ENCODE measurements at places on chromosomes 3 and 15.

GRCh38 chr3:116300226-116300625 lies 145.1 kb downstream of the LSAMP start:
- no peak for DNase-seq

- no peak for DNase-seq
Observed at GRCh38 chr3:129121016-129121791, 400 bp downstream of the RAB43 start.

DNA sequence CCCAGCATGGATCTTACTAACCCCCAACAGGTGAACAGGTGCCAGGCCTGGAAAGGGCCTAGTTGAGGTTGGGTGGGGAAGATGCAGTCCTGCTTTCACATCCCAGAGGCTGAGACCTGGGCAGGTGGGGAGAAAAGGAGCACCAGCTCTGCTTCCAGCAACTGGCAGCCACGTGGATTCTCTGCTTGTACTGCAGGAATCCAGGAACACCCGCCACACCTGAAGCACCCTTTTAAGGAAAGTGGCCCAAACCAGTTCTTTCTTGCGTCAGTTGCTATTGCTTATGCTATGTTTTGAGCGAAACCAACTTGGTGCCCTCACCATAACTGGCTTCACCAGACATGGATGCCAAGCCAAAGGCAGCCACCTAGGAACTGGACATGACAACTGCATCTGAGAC lies 28.1 kb upstream of the NEO1 start:
- DNase-seq, result no peak

GRCh38 chr3:194573680-194574437 lies 59.4 kb downstream of the TMEM44 start:
- DNase-seq, result no peak

DNA sequence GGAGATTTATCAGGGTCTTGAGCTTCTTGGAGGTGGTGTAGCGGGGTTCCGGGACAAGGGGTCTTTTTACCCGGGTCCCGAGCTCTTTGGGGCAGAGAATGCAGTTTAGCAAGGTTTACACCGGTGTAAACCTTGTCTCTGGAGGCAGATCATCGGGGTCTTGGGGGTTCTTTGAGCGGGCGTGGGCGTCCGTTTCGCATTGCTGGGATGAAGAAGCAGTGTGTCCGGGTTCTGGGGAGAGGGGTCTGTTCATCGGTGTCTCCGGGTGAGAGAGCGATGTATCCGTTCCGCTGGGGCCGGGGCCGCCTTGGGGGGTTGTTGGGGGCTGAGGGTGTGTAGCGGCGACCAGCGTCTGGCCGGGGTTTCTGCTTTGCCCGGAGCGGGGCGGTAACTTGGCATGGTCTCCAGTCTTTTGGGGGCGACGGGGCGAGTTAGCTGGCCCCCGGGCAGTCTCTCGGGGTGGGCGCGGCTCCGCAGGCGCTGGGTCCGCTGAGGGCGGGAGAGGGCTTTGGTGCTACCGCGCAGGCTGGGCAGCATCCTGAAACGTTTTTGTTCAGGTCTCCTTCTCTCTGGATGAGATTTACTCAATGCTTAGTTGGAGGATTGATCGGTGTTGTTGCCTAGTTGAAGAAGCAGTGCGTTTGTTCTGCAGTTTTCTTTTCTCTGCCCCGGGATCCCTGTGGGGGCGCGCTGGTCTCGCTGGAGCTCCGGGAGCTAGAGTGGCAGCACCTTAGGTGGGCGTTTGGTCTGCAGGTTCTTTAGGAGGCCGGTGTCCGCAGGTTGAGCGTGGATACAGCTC lies 843 bp downstream of the GLCE start:
- DNase-seq, result peak; percentile 75

GRCh38 chr3:46423588-46423987 lies 16.5 kb downstream of the CCRL2 start:
- DNase-seq, result no peak

- DNase-seq, result peak; percentile 1
Observed at GRCh38 chr3:14179114-14179465, 473 bp downstream of the LSM3 start.

DNA sequence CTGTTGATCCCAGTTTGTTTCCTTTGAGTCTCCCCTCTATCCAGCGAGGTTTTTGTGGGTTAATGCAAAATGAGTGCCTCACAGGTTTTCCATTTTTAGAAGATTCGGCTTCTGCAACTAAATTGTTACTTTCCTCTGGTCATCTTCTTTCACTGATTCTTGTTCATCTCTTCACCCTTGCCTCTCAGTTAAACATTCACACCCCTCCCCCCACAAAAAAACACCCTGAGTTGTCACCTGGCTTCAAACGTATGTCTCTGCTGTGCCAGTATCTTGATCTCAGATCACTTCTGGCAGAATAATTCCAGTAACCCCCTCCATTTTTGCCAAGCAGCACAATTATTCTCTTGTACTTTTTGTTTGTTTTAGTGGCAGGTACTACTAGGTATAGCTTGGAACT lies 12.3 kb upstream of the CLDN16 start:
- no peak for DNase-seq

DNA sequence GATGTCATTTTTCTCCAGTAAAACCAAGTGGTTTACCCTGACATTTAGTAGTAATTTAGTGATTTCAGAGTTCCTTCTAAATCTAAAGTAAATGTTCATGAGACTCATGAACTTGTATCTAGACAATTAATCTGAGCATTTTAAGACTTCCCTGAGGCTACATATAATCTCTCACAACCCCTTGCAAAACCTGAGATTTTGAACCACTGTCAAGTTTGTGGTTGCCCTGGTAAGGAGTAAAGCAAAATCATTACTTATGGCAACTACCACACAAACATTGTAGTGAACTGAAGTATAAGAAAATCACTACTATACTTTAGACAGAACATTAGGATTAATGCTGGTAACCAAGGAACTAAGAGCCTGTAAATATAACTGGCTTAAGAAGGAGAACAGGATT lies 370.2 kb downstream of the TIGIT start:
- no peak for DNase-seq

GRCh38 chr15:77457905-77458265 lies 37.2 kb downstream of the HMG20A start:
- DNase-seq, result no peak

- peak; percentile 32 for DNase-seq
Observed at GRCh38 chr3:41199866-41200668, 762 bp downstream of the CTNNB1 start.

GRCh38 chr3:50205413-50206276 lies 574 bp downstream of the SLC38A3 start:
- DNase-seq, result peak; percentile 42

DNA sequence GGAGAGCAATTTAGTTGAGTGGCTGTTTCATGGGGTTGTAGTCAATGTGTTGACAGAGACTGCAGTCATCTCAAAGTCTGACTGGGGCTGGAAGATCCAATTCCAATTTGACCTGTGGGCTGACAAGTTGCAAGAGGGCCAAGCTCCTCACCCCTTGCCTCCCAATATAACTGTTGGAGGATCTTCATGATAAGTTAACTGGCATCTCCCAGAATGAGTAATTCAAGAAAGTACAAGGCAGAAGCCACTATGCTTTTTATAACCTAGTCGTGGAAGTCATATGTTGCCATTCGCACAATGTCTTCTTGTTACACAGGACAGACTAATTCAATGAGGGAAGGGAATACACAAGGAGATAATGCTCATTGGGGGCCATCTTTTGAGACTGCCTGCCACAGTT lies 29.1 kb downstream of the GPR15 start:
- no peak for DNase-seq

GRCh38 chr3:127217596-127218453 lies 24.9 kb downstream of the PRR23E start:
- no peak for DNase-seq

DNA sequence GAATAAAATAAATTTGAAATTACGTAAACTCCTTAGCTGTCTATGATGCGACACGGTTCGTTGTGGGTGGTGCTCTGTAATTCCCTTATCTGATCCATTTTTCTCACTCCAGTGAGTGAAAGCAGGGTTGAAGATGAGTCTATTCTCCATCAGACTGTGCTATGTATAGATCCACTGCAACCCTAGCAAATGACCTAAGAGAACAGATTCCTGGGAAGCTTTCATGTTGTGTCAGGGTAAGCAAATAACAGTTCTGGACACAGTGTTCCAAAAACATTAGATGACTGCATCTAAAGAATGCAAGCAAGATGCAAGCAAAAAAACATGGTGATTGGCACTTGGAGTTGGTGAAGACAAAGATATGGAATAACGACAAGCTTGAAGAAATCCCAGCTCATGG lies 239.3 kb downstream of the SLC9A9 start:
- DNase-seq, result no peak

- no peak for DNase-seq
Observed at GRCh38 chr3:130925628-130926027, 31.7 kb downstream of the ATP2C1 start.

DNA sequence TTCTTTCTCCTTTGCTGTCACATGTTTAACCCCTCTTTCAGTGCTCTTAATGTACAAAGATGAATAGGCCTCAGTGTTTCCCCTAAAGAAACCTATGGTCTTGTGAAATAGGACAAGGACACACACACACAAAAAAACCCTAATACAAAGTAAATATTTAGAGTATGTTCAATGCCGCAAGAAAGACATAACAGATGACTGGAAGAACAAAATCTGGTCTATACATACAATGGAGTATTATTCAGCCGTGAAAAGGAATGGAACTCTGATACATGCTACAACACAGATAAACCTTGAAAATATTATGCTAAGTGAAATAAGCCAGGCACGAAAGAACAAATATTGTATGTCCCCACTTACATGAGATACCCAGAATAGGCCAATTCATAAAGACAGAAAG lies 123.1 kb downstream of the ADAM10 start:
- DNase-seq, result no peak

- DNase-seq, result no peak
Observed at GRCh38 chr3:135271177-135272025, 476.3 kb downstream of the EPHB1 start.

GRCh38 chr3:11136830-11137626 lies 17.3 kb upstream of the HRH1 start:
- DNase-seq, result no peak

DNA sequence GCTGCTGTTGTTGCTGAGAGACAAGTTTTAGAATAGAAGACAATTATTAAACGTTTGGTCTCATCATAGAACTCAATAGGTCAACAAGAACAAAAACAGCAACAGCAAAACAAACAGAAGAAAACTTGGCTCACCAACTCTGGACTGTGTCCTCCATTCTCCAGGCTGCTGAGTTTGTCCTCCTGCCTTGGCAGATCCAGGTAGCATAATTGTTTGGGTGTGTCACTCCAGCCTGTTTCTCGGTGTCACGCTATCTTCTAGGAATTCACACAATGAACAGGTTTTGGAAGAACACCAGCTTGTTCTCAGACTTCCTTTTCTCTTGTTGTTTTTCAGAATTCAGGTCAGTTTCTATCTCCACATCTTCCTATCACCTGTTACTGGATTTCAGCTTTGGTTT lies 34.7 kb downstream of the ARRDC4 start:
- no peak for DNase-seq

GRCh38 chr15:72189250-72189902 lies 8.2 kb downstream of the GRAMD2A start:
- DNase-seq, result no peak

GRCh38 chr3:79515072-79515471 lies 252.7 kb downstream of the ROBO1 start:
- peak; percentile 59 for DNase-seq

DNA sequence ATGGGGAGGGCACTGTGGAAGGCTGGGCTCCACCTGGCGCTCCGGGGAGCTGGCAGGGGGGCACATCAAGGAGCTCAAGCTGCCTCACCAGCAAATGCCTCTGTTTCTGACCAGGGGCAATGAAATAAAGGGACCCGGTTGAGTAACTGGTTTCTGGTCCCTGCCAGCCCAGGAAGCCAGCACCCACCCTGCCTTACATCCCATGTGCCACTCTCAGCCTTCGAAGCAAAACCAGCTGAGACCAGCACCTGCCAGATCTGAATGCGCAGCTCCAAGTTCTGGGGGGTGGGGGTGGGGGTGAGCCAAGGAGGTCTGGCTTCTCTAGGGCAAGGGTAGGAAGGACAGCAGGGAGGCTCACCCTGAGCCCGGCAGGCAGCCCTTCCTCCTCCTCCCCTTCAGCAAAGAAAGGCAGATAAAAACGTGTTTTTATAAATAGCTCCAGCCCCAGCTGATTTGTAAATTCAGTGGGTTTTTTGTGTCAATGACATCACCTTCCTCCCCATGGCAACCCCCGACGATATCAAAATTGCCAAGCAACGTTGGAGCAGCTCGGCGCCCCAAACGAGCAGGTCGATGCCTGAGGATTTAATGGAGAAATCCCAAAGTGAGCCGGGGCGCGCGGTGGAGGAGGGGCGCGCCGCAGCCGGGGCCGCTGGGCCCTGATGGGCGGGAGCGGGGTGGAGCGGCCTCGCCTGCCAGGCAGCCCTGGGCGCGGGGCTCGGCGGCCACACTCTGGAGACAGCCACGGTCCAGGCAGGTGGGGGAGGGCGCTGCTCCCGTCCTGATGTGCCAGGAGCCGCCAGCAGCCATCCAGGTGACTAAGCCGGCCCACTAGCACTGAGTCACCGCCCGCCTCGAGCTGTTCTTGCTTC lies at the start of gene PAK6:
Gene PAK6, plus strand, starts transcription at position 532 of the 872 bp plus-strand sequence. CDS start 25,723 bp downstream, outside the sequence.
- no peak for DNase-seq

DNA sequence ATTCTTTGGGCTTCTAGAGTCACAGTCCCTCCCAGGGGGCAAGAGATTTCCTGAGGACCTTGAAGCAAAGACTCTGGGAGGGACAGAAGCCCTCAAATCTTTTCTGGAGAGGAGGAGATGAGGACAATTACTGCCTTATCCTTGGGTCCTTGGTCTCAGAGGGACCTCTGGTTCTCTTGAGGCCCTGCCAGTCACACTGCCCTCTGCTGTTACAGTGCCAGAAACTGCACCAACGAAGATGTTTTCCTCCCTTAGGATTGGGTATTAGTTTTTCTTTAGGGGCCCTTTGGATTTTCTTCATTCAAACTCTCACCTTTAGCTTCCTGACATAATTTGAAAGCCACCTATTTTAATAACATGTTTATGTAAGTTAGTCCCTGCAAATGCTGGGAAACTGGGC lies 58.2 kb upstream of the SCN5A start:
- no peak for DNase-seq

DNA sequence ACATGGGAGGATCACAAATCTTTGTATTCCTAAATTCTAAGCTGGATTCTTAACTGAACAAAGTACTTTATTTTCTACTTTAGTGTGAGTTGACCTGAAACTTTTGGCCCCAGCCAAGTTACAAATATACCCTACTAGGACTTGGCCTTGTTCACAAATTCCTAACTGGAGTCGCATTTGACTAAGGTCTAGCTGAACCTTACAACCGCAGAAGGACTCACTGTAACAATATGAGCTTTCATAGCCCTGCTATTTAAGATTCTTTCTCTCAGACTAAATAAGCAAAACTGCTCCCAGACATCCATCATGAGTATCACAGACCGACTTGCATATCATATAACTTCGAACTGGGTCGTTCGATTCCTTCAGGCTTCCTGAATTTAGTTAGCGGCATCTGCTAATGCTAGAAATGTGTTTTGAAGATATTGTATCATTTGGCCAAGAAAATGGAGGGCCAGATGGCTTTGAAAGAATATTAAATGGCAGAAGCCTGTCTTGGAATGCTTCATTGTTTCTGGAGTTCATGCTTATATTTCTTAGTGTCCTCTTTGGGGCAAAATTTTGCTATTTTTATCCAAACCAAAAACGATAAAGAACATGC lies 28.4 kb upstream of the ADAMTS9 start:
- DNase-seq, result no peak

Measured in globus pallidus (tissue), 1 donor.